Activated naive CD4-positive, alpha-beta T cell treated with Interleukin-2 at 50 U/mL for 16 hours (primary cell): ENCODE measurements at places on chromosomes 11 and 22.
A peak's percentile ranks its signal among the peaks of the same experiment; 100 is the strongest.

DNA sequence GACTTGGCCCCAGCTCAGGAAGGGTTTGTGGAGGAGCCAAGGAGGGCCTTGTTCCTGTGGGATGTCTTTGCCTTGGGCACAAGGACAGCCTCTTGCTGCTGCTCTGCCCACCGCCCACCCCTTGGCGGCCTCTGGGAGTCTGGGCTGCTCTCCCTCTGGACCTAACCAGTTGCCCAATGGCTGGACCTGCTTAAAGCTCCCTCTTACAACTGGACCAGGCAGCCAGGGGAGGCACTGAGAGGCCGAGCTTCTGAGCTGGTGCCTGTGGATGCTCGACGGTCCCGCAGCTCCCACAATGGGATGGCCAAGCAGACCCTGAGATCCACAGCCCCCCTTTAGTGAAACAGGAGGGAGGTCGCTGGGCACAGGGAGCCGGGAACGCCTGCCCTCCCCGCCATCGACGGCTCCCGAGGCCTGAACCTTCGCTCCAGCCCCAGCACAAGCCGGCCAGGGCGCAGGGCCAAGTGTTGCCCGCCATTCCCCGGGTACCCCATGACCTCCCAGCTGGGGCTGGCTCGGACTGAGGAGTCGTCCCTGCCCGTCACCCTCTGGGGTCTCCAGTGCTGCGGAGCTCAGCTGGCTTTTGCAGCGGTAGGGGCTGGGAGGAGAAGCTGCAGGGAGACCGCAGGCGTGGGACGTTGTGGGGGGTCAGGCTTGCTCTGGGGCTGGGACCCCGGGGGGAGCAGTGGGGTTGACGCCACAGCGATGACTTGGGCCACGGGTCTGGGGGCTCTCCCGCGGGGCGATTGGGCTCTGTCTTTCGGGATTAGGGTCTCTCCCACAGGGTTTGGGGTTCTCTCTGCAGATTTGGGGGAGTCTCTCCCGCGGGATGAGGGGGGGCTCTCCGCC lies 584 bp upstream of the GAL start:
- no peak for DNase-seq

DNA sequence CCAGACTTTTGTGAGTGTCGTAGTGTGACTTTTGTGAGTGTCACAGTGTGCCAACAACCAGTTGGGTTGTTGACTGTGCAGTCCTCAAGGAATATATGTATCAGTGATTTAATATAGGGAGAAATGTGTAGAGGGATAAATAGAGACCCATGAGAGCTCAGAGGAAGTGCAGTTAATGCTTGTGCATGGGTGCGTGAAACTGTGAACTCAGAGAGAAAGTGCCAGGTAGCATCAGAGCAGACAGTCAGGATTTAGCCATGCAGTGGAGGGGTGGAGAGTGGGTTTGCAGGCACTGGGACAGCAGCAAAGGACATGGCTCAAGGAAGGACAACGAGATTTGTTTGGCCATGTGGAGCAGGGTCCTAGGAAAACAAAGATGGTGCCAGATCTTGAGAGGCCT lies 33.6 kb downstream of the YWHAH start:
- DNase-seq: no peak

- DNase-seq: no peak
Observed at GRCh38 chr11:64851831-64852351, 7.4 kb upstream of the CDC42BPG start.

DNA sequence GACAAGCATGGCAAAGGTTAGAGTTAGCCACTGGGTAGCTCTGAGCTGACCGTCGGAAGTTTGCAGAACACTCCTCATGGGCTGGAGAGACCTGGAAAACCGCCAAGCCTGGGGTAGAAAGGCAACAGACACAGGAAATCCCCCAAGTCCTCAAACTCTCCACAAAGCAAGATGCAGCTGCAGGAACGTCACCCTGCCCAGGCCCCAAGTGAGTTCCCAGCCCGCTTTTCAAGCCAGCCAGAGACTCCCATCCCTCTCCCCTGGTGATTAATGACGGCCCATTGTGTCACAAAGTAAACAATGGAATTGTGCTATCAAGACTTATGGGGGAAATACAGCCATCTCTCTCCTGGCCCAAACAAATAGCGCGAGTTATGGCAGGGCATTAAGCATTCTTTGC lies 633.0 kb downstream of the TBC1D22A start:
- no peak for DNase-seq

GRCh38 chr11:38680166-38680565 lies 2082.1 kb upstream of the RAG2 start:
- no peak for DNase-seq

DNA sequence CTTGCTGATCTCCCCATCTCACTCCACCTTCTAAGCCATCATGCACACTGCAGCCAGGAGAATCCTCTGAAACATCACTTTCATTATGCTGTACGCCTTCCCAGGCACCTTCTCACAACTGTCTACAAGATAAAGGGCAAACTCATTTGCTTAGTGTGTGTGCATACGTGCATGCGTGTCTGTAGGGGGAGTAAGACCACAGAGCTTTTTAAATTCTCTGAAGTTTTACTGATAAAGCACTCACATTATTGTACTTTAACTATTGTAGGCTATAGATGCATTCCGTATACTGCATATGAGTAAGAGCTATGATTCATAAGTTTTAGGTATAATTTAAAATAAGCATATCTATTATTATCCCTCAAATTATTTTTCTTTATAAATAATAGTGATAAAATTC lies 15.3 kb upstream of the ANKK1 start:
- no peak for DNase-seq

DNA sequence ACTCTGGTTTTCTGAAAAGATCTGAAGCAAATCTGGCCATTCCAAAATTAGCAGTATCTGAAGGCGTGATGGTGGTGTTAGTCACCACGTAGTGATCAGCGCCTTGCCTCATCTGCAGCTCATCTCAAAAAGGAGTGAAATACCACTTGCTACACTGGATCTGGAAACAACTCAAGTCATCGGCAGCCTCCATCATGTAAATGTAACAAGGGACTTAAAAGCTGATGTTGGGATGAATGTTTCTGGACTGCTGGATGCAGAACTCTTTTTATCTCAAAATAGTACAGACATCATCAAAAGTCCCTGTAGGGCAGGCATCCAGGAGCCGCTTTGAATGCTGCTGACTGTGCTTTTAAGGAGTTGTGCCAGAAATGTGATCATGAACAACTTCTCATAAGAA lies 14.1 kb upstream of the APLP2 start:
- DNase-seq: no peak

DNA sequence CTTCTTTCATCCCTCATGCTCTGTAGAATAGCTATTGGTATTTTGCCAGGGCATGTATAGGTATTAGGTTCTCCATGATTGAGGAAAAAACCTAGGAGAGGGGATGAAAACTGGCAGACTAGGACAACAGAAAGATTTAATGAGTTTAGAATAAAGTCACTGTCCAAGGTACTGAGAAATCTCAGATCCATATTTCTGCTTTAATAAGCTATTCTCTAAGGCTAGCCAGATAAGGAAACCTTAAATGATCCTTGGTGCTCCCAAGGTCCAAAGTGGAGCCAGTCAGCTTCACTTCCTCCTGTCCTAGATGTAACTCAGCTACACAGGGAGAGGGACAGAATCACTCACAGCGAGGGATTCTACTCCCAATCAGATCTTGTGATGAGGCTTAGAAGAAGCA lies 13.7 kb upstream of the CSNK2A3 start:
- no peak for DNase-seq

GRCh38 chr22:46681010-46681409 lies 57.0 kb downstream of the CERK start:
- peak; percentile 15 for DNase-seq

DNA sequence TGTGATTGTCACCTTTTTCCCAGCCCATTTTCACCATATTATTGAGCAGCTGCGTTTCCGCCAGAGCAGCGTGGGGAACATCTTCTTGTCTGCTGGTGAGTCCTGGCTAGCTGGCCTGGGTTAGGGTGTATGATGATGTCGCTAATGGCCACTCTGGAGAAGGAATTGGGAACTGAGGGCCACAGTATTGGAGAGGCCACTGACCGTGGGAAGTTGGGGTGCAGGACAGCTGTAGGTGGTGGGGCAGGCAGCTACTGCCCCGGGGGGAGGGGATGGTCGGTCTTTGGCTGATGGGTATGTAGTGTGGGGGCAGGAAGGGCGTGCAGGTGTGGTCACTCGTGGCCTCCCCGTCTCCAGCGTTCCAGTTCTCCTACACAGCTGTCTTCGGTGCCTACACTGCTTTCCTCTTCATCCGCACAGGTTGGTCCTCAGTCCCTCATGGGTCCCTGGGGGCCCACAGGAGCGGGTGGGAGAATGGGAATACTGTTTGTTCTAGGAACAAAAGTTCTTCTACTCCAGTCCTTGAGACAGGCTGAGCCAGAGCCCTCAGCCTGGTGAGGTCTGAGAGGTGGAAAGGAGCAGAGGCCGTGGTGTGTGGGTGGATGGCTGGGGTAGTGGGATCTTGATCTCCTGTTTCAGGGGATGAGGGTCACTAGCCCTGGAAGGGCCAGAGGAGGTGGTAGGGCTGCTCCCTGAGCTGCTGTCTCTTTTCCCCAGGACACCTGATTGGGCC lies 2.1 kb downstream of the RCE1 start:
- DNase-seq: no peak

GRCh38 chr22:35230417-35230816 lies 26.9 kb upstream of the HMGXB4 start:
- DNase-seq: no peak

DNA sequence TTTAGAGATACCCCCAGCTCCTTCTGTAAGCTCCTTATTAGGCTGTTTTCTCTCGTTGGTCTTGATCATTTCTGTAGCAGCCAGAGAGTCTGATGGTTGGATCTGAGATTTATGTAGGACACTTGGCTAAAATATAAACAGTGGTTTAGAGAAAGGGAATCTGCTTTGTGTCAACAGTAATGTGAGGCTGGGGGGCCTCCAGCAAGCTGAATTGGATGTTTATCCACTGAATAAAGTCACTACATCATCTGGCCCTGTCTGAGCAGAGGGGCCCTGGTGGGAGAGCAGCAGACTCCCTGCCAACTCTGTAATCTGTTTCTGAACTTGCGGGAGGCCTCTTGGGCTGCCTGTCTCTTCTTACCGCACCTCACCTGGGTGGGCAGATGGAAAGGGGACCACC lies 328.5 kb upstream of the PLET1 start:
- DNase-seq: no peak

GRCh38 chr22:42369250-42370041 lies 62.8 kb downstream of the NFAM1 start:
- peak; percentile 86 for DNase-seq

DNA sequence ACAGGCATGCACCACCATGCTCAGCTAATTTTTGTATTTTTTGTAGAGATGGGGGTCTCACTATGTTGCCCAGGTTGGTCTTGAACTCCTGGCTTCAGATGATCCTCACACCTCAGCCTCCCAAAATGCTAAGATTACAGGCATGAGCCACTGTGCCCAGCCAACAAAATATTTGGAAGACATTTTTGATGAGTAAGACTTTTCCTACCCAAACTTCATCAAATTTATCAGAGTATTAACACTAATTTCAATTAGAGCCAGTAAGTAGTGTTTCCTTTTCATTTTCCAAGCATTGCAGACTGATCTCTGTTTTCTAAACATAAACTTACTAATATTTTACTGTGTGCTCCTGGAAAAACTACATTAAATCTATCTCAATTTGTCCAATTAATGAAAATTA lies 1.4 kb upstream of the CRTAM start:
- DNase-seq: no peak

DNA sequence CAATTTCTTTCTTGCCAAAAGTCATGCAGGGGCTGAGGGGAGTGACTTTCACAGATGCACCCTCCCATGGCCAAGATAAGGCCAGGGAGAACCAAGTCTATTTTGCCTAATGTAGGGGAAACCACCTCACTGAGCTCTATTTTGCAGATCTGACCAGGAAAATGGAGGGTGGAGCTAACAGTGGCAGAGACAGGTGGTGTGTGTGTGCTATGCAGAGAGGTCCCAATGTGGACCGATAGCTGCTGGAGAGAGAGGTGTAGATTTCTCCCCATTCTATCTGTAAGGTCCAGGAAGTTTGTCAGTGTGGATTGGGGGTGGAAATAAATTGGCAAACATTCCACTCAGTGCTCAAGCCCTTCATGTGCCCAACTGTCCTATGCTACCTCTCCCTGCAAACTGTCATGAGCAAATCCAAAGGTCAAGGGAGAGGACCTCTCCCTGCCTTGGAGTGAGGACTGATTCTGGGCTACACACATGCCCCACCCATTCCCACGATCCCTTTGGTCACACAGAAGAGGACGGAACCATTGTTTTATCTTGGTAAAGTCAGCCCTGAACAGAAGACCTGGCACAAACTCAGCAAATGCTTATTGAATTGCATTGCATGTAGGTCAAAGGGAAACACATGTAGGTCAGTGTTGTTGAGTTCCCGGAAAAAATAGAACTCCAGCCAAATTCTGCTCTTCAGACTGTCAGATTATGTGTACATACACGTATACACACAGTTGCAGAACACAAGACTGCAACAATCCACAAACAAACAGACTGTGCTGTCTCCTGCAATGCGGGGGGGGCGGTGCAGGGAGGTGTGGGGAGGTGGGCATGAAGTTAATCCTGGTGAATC lies 65.9 kb downstream of the C11orf58 start:
- DNase-seq: no peak

DNA sequence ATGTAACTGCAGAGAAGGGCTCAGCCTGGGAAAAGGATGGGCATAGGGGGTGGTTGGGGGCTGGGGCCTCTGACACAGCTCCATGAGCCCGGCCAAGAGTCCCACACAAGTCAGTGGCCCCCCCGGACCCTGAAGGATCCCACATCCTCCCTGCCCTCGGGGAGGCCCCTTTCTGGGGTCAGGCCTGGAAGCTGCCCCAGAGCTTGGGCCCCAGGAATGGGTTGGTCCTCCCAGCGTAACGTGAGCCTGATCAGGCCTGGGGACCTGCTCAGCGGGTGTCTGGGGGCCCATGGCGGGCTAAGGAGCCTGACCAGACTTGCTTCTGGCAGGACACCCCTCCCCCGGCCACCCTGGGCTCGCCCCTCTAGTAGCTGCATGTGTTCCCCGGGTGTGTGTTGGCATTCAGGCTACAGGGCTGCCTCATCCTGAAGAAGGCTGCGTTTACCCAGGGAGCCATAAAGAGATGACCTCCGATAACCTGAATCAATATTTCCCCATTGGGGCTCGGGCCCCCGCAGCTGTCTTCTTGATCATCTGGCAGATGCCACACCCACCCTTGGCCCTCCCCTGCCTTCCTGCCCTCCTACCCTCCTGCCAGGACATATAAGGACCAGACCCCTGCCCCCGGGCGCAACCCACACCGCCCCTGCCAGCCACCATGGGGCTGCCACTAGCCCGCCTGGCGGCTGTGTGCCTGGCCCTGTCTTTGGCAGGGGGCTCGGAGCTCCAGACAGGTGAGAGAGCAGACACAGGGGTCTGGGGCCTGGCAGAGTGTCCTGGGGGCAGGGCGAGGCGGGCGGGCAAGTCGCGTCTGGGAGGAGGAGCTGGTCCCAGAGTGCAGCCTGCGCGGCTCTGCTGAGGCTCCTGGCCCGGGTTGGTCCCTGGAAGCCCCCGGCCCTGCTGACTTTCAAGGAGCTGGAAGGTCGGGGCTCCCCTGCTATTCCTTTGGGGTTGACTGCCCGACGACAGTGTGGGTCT lies at the start of gene MUC2:
TSS of gene MUC2 (plus strand) at position 631 of the 978 bp plus-strand sequence.
- no peak for DNase-seq
